ENCODE measurements at places on chromosomes 11 and 22.

DNA sequence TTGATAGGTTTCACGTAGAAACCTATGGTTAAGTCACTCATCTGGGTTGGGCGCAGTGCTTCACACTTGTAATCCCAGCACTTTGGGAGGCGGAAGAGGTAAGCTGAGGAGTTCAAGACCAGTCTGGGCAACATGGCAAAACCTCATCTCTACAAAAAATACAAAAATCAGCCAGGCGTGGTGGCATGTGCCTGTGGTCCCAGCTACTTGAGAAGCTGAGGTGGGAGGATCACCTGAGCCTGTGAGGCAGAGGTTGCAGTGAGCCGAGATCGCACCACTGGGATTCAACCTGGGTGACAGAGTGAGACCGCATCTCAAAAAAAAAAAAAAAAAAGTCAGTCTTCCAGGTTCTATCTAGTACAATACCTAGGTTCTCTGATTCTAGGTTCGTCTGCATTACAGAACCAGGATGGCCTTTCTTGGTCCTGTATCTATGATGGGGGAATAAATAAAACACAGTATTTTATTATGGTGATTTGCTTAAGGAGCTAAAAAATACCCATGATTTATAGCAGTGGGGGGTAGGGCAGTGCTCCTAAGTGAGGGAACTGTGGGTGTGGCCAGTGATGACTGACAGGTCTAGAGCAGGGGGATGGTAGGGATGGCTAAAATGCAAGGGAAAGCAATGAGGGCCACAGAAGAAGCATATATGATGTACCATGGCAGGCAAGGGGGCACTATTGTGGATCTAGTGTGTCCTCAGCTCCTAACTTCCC, 65.5 kb upstream of the NUP160 start:
- DNase-seq, result no peak

- no peak for DNase-seq
Measured at GRCh38 chr11:13216711-13217075, 60.9 kb upstream of the BMAL1 start.

DNA sequence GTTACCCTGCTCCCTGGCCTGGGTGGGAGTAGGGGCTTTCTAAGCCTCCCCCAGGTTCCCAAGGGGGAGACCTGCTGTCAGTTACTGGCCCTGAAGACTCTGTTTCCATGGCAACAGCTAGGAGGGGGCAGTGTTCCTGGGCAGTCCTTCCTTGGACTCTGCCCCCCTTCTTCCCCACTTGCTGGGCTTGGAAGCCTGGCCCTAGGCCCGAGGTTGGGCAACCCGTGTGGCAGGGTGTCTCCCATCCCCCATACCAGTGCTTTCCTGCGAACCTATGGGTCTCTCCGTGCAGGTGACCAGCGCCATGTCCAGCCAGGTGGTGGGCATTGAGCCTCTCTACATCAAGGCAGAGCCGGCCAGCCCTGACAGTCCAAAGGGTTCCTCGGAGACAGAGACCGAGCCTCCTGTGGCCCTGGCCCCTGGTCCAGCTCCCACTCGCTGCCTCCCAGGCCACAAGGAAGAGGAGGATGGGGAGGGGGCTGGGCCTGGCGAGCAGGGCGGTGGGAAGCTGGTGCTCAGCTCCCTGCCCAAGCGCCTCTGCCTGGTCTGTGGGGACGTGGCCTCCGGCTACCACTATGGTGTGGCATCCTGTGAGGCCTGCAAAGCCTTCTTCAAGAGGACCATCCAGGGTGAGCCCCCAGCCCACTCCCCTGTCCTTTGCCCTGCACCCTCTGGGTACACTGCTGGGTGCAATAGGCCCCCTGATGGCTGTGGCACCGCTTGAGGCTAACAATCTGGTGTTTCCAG, 1.7 kb downstream of the ESRRA start:
- no peak for DNase-seq

GRCh38 chr11:13140028-13140870, 131.1 kb downstream of the RASSF10 start:
- DNase-seq, result no peak

- no peak for DNase-seq
Measured at GRCh38 chr11:88704485-88704884, 361.3 kb downstream of the GRM5 start.

- DNase-seq, result no peak
Measured at GRCh38 chr11:73570415-73571114, 27.3 kb downstream of the FAM168A start.

DNA sequence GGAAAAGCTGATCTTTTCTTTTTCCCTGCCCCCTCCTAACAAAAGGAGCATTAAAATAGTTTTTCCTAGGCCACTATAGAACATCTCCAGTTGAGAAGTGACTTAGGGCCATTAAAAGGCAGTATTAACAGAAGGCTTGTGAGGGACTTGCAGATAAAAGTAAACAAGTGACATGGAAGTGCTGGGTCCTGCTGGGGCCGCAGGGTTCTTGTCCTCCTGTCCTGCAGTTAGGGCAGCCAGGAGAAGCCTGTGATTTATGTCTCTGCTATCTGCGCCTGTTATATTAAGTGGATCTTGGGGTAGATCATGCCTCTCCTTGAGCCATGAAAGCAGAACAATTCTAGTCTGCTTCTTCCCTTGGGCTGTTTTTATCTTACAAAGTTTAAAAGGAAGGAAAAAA, 271.4 kb upstream of the C11orf87 start:
- DNase-seq, result no peak

- DNase-seq, result no peak
Measured at GRCh38 chr11:58594826-58595225, 16.0 kb downstream of the ZFP91 start.

DNA sequence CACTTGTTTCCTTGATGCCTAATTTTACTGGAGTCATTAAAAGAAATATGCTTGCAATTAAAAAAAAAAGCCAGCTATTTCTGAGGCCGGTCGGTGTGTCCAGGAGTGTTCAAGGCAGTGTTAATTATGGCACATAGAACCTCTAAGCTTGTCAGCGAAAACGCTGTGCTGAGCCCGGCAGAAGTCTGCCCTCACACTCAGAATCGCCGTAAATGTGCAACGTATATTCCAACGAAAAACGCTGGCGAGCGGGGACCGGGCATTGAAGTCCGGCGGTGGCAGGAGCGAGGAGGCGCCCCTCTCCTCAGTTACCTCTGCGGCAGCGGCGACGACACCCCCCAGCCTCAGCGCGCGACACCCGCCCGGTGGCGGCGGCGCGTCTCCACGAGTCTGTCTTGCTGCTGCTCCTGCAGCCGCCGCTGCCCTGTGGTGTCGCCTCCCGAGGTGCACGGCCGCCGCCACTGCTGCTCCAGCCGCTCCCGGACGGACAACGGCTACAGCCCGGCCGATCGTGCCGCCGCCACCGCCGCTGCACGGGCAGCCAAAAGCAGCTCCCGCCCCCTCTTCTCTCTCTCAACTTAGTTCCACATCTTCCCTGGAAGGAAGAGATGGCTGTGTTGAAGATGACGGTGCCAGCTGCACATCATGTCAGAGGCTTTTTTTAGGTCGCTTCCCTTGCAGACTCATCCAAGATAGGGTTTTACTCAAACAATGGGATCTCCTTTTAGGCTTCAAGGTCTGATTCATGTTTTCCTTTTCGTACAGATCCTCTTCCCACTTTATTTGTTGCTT, 56.0 kb downstream of the JAM3 start:
- no peak for DNase-seq

GRCh38 chr11:61697078-61697502, 16.9 kb downstream of the DAGLA start:
- no peak for DNase-seq

- no peak for DNase-seq
Measured at GRCh38 chr11:7467652-7468051, 17.7 kb upstream of the OLFML1 start.

DNA sequence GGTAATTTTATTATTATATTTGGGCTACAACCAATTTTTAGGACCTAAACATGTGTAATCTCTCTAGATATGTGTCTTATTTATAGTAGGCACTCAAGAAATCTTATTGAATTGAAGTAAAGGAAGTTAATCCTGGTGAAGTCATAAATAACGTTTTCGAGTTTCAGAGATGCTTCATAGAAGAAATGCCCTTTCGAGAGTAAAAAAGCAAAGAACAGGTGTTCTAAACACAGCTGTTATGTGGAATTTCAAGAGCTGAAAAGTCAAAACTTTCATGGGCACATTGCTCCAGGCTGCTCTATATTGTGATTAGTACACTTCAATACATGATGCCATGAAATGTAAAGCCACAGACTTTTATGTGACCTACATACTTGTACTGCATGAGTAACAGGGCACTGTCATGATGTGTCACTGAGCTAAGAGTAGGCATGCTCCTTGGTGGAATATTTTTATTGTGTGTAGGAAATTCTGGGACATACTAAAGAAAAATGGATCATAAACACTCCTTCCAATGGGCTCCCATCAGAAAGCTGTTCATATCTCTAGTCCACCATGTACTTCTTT, 7.2 kb upstream of the ELMOD1 start:
- DNase-seq, result no peak

GRCh38 chr11:71358122-71358728, 90.0 kb downstream of the DHCR7 start:
- no peak for DNase-seq

- no peak for DNase-seq
Measured at GRCh38 chr11:65356394-65356972, 1.9 kb downstream of the TIGD3 start.

DNA sequence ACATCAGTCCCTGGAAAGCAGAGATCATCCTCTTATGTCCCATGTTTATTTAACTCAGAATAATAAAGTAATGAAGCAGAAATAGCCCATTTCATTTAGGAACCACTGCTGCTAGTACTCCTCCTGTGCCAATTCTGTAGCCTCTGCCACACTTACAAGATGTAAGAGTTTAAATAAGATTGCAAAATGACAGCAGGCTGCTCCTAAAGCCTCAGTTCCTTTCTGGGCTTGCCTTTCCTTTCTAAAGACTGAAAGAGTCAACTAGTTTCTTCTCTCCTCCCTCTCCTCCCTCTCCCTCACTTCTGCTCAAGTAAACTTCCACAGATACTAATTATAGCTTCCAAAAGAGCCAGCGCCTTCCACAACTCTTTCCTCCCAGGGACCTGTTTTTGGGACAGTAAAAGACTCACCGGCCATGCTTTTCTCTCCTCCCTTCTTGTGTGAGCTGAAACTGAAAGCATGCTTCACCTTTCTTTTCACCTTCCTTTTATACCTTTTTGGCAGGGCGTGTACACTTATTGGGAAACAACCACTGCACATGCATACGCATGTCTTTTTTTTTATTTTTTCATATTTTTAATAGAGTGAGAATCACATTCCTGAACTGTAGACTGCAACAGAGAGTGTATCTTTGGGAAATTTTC, 26.1 kb upstream of the CARD16 start:
- no peak for DNase-seq

- no peak for DNase-seq
Measured at GRCh38 chr11:73387594-73388264, 11.5 kb downstream of the RELT start.

DNA sequence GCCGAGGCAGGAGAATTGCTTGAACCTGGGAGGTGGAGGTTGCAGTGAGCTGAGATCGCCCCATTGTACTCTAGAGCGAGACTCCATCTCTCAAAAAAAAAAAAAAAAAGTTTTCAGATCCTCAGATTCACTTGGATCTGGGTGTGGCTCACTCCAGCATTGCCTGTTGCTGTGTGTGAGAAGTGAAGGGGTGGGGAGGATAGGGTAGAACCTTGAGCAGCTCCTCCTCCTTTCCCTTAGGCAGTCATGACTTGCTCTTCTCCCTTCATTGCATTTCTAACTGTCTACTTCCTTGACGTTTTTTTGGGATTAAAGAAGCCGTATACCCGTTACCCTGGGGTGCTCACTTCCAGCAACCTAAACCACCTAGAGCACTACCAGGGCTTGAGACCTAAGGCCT, 63.1 kb upstream of the YWHAH start:
- DNase-seq, result no peak

DNA sequence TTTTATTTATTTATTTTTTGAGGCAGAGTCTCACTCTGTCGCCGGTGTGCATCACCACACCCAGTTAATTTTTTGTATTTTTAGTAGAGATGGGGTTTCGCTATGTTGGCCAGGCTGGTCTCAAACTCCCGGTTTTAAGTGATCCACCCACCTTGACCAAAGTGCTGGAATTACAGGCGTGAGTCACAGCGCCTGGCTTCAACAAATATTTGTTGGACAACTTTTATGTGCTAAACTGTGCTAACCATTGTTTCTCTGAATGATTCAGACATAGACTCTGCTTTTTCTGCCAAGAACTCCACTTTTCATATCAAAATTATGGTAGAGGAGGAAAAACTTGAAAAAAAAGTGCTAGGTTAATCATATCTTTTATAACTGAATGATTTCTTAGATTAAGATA, 36.3 kb downstream of the MMP7 start:
- DNase-seq, result no peak

GRCh38 chr11:108873310-108873709, 208.4 kb downstream of the DDX10 start:
- no peak for DNase-seq

DNA sequence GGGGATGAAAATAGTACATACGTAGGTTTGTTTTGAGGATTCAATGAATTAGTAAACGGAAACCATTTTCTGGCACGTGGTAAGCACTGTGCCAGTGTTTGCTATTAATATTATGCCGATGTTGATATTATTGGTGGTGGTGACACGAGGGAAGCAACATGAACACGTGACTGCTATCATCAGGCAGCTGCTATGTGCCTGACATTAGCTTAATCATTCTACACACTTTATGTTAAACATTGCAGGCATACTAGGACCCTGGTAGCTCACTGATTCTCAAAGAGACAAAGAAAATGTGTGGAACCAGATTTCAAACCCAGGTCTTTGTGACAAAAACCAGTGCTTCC, 656 bp downstream of the SRRD start:
- DNase-seq, result no peak

- DNase-seq, result peak; percentile 66
Measured at GRCh38 chr11:1234054-1234720, 11.3 kb downstream of the MUC5B start.

- DNase-seq, result no peak
Measured at GRCh38 chr11:23315286-23315685, 455.0 kb upstream of the CCDC179 start.

- no peak for DNase-seq
Measured at GRCh38 chr11:98180921-98181320, 839.8 kb upstream of the CNTN5 start.

- no peak for DNase-seq
Measured at GRCh38 chr11:15675683-15676082, 561.0 kb downstream of the INSC start.

DNA sequence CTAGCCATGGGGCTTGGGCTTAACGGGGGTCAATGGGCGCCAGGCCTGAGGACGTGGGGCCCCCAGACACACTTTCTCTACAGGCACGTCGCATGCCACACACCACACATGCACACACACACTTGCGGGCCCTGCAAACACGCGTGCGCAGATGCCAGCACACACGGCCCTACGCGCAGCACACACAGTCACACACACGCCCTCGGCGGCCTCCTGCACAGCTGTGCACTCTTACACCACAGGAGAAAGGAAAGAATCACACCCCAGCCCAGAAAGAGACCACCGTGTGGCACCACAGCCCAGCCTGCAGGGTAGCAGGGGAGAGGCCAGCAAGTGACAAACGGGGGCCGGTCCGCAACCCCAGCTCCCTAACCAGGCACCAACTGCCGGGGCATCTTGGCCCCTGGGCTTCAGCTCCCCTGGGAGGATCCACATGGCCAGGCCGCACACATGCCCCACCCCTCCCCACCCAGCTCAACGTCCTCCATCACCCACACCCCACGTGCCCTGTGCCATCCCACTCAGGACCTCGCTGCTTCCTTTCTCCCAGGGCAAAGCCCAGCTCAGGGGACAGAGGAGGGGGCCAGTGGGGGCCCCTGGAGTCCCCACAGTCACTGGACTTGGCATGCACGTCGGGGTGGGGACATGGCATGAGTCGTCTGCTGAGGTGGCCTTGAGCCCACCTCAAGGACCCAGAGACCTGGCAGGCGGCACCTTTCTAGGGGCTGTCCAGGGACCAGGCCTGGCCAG, 26.3 kb upstream of the TH start:
- no peak for DNase-seq

GRCh38 chr11:123330471-123330870, 99.6 kb upstream of the GRAMD1B start:
- no peak for DNase-seq

All from suprapubic skin (tissue), 4 donors.